ENCODE measurements at places on chromosomes 5 and 9.
A peak's percentile ranks its signal among the peaks of the same experiment; 100 is the strongest.

DNA sequence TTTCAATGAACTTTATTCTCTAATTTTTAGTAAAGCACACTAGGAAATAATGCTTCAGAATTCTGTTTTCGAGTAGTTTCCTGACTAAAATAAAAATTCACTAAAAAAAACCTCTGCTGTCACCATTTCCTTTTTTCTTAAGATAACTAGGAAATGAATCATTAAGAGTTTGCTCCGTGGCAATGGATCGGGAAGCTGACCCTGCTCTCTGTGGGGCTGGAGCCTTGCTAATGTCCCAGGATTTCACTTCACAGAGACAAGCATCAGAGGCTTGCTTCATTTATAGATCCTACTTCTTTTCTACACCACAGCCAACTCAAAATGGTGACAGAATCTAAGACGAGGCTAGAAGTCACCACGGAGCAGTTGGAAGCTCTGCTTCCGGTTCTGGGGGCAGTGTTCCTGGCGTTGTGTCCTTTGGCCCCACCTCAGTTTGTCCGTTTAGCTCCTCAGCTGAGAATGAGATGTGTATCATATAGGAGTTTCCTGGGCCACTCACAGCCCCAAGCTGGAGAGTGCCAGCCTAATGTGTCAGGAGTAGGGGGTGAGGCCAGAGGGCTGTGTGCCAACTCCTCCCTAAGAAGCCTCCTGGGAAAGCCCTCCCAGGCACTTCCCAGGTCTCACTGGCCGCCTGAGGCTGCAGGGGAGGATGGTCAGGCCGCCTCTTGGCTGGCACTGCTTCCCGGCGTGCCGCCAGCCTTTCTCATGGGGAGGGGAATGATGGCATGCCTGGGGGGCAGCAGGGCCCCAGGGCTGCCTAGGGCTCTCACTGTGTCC, 19.6 kb downstream of the TENT4A start:
- no peak for DNase-seq

DNA sequence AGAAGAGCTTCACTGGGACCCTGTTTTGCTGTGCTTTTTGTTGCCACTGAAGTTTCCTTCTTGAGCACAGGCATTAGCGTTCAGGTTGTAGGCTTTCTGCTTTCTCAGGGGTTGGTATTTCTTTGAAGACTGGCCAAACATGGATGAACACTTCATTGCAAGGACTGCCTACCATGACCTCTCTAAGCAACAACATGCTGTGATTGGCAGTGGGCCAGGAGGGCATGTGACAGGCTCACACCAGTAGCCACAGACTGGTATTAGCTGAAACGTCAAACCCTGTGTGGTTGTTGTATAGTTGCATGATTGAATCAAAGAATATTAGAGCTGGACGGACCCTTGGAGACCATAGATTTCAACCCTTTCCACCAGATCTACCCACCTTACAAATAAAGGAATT, 20.0 kb upstream of the MLANA start:
- no peak for DNase-seq

DNA sequence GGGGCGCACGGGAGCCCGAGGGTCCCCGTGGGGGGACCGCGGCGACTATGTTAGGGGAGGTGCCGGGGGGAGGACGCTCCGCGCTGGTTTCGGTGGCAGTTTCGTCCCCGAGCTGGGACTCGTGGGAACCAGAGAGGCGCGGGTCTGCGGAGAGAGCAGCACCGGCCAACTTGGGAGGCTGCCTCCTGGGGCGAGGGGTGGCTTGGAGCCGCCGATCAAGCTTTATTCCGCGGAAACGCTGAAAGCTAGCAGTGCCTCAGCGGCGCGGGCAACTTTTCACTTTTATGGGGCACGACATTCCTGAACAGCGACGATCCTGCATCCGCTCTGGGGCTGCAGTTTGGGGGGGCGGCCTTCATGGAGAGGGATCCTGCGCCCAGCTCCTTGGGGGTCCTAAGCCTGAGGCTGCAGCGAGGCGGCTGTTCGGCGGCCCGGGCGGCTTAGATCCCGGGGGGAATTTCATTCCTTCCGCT, 369 bp downstream of the OCLN start:
- no peak for DNase-seq

DNA sequence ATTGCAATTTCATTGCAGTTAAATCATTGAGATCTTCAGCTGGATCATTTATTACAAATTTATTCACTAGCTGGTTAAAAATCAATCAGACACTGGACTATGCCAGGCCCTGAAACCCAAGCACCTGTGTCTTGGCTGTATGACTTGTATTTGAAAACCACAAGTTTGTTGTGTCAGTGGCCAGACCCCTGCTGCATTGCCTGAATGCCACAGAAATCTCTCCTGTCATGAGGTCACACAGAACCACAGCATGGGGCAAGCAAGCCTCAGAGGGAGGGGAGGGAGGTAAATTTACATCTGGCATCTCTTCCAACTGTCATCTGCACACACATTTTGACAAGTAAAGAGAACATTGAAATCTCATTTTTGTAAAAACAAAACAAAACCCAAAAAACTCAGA, 90.0 kb downstream of the ARRDC3 start:
- DNase-seq = no peak

GRCh38 chr9:106682420-106682819, 180.5 kb upstream of the ZNF462 start:
- DNase-seq = no peak

DNA sequence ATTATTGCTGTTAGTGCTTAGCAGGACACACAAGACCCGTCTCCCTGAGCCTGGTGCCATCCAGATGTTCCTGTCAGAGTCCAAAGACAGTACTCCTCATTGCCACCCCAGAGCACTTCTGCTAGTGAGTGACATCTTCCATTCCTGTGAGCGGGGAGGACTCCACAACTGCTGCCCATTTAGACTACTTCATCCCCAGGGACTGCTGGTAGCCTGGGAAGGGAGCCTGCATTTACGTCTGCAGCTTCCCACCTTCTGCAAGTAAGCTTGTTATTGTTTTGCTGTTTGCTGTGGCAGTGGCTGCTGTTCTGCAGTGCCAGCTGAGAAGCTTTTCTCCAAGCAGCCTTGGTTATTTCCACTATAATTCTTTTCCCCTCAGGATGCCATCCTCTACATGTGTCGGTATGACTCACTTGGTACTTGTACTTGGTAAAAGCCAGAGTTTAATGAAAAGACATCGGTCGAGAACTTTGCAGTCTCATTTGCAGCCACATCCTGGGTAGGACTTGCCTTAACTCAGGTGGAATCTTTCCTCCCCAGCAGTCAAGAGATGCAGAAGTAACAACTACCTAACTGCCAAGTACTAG, 10.6 kb upstream of the MAP1B start:
- DNase-seq = no peak

GRCh38 chr5:50564079-50564478, 102.4 kb upstream of the PARP8 start:
- peak; percentile 51 for DNase-seq

DNA sequence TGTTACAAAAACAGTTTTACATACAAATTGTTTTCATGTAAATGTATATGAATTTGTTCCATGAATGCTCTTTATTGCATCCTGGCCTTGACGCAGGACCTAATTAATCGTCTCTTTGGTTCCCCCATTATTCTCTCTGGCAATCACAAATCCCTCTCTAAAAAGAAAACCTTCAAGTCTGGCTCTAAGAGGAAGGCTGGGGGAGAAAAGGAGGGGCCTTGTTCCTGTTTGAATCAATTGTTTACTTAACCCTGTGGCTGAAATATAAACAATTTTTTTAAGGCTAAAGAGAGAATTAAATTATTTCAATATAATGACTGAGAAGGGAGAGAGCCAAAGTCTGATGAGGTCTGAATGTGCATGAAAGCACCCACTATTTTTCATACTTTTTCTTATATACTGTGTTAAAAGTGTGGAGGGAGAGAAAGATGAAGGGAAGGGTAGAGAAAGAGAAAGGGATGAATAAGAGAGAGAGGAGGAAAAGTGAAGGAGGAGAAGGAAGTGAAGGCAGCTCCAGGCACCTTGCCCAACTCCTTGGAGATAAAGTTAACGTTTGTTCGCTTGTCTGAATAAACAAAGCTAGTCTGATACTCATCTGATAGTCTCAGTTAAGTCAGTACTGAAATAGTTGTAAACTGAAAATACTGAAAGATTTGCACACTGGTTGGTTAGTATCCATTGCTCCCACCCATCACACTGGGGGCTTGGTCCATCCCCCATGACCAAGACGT, 116.4 kb upstream of the SPDL1 start:
- DNase-seq = no peak

GRCh38 chr9:121574774-121575519, 75.3 kb upstream of the GGTA1 start:
- DNase-seq = no peak

DNA sequence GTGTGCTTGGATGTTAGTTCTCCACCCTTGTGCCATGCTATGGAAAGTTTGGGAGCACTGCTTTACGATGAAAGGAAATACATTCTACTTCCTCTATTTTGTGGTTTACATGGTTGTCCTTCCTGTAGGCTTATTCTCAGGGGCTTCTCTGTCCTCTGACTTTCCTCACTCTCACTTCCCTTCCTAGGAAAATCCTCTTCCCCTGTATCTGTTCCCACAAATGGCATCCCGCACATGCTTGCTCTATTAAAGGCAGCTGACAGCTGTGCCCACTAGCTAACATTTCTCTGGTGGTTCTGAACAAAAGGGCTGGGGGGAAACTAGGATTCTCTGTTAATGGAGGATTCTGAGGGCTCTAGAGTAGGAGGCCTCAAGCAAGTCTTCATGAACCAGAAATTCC, 52.4 kb downstream of the FAM170A start:
- DNase-seq = no peak

DNA sequence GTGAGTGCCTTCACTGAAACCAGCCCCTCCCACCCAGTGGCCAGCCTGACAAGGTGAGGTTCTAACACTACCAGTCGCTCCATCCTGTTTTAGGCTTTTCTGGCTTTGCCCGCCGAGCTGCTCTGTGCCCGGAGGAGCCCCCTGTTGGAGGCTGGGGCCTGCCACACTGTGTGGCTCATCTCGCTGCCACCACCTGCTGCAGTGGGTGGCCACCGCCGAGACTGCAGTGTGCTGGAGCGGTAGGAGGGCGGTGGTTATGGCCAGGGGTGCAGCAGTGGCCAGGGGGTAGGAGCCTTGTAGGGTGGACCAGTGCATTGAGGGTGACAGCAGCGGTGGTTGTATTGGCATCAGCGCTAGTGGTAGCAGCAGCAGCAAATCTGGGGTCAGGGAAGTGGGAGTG, 74.7 kb upstream of the PCAT7 start:
- DNase-seq = no peak

DNA sequence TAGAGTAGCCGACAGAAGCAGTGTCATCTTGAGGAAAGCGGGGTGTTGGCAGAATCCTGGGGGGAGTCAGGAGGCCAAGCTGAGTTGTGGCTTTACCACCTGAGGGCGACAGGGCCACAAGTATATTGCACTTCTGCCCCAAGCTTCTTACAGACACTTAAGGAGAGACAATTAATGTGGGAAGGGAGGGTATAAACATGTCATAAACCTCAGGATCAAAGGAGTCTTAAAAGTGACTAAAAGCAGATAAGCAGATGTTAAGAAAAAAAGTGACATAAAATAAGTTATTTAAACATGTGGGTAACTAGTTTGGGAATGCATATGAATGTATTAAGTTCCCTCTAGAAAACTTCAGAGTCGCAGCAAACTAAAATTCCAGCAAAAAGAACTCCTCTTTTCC, 63.9 kb downstream of the ERAP1 start:
- DNase-seq = no peak

- no peak for DNase-seq
These were observed 38.0 kb downstream of the MTMR12 start for GRCh38 chr5:32274548-32275395.

GRCh38 chr9:19630760-19631159, 158.1 kb downstream of the SLC24A2 start:
- DNase-seq = no peak

DNA sequence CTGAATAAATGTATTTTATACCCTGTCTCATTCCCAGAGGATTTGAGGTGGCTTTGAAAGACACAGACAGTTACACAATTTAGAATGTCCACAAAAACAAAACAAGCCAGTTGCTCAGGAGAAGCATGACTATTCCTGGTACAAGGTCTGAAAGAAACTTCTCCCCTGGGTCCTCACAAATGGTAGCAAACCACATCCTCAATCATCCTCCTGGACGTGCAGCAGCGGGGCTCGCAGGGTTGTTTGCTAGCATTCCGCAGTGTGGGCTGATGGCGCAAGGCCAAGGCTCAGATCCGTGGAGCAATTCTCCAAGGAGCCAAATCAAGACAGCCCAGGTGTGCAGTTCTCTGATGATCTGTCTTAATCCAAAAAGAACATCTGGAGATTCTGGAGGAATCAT, 210.3 kb downstream of the ACTL7B start:
- DNase-seq = no peak

DNA sequence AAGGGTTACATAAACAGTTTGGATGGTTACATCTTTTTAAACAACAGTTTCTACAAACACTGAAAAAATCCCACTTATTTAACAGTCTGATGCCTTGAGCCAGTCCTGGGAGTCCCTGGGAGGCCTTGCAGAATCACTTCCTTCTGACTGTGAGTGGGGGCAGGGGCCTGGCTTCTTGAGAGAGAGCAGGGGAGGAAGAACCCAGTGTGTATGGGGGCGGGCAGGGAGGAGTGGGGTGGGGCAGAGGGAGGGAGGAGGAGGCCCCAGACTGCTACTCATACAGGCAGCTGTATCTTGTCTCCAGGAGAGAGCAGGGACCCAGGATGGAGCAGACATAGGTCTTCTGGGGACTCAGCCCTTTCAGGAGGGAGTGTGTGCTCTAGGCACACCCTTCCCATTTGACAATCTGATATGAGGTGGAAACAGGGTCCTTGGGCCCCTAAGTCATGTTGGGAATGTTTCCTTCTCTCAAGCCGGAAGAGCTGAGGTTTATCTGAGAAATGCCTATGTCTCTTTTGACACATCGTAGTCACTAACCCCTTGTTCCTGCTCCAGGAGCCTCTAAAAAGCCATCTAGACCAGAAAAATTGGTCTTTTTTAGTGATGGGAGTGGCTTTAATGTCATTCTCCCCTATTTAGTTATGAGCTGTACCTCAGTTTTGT, 52.8 kb downstream of the IRF1 start:
- DNase-seq = peak; percentile 75

DNA sequence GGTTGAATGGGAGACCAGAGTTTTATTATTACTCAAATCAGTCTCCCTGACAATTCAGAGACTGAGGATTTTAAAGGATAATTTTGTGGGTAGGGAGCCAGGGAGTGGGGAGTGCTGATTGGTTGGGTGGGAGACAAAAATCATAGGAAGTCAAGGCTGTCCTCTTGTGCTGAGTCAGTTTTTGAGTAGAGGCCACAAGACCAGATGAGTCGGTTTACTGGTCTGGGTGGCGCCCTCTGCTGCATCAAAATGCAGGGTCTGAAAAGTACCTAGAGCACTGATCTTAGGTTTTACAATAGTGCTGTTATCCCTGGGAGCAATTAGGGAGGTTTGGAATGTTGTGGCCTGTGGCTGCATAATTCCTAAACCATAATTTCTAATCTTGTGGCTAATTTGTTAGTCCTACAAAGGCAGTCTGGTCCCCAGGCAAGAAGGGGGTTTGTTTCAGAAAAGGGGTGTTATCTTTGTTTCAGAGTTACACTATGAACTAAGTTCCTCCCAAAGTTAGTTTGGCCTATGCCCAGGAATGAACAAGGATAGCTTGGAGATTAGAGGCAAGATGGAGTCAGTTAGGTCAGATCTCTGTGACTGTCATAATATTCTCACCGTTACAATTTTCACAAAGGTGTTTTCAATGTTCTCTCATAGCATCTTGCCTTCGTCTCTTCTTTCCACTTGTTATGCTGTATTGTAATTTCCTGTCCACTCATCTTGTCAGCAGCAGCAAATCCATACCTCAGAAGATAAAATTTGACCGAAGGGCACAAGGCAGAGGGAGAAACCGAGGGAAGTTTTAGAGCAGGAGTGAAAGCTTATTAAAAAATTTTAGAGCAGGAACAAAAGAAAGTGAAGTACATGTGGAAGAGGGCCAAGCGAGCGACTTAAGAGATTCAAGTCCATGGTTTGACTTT, 59.2 kb upstream of the CLINT1 start:
- peak; percentile 41 for DNase-seq

- DNase-seq = no peak
These were observed 298.3 kb downstream of the CDK5RAP2 start for GRCh38 chr9:120281665-120282064.

Data from CD4-positive, alpha-beta T cell treated with Interleukin-6 at 100 ng/mL for 8 hours (primary cell).